ENCODE measurements at places on chromosomes 12 and 14.

DNA sequence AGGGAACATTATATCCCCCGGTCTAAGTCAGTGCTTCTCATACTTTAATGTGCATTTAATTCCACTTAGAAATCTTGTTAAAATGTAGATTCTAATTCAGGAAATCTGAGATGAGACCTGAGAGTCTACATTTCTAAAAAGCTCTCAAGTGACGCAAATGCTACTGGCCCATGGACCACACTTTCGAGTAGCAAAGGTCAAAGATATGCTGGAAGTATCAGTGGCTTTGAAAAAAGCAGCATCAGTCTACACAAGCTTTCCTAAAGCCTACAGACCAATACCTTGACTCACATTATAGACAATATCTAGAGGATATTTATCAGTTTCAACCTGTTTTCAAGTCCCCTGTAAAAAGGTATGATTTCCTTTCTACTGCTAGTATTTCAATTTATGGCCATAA is 248.6 kb downstream of the CEP128 start:
- no peak for DNase-seq

DNA sequence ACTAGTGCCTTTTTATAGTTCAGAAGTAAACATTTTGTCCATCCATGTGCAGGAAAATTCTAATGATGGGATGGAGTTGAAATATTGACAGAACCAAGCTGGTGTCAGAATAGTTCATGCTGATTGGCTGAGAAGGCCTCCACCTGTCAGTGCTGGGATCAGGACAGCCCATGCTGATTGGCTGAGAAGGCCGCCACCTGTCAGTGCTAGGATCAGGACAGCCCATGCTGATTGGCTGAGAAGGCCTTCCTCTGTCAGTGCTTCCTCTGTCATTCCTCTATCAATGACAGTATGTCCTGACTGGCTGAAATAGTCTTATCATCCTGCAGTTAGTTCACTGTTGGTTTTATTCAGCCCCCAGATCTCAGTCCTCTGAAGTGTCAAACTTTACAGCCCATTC is 95.7 kb downstream of the PPP2R5C start:
- DNase-seq = no peak

DNA sequence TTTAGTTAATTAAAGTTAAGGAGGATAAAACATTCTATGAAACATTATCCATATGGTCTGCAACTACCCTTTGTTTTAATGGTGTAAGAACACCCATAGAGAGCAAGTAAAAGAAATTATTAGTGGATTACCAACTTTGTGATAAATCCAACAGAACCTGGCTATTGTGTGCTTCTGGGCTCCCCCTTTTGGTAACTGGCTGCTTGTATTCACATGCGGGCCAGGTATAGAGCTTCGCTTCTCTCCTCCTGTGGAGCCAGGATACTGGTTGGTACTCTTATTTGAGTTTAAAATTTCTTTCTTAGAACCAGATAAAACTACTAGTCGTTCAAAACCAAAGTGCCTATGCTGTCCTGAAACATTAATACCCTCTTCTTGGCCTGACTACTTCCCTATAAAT is 81.0 kb downstream of the PTPRR start:
- no peak for DNase-seq

- peak; percentile 39 for DNase-seq
Observed at GRCh38 chr12:132021031-132021871, 71.5 kb downstream of the EP400 start.

GRCh38 chr12:80441921-80442320 is 2.1 kb upstream of the PTPRQ start:
- DNase-seq = no peak

GRCh38 chr14:25607192-25607591 is 557.2 kb upstream of the STXBP6 start:
- DNase-seq = no peak

GRCh38 chr14:71659159-71659558 is 273.1 kb upstream of the RGS6 start:
- DNase-seq = no peak

- no peak for DNase-seq
Observed at GRCh38 chr14:94584591-94585280, 3.5 kb downstream of the SERPINA5 start.

GRCh38 chr12:71440763-71441748 is 1.5 kb downstream of the LGR5 start:
- DNase-seq = peak; percentile 60

GRCh38 chr12:127230843-127231260 is 1036.1 kb upstream of the TMEM132C start:
- DNase-seq = no peak

GRCh38 chr14:71437870-71438269 is 494.4 kb upstream of the RGS6 start:
- DNase-seq = no peak

DNA sequence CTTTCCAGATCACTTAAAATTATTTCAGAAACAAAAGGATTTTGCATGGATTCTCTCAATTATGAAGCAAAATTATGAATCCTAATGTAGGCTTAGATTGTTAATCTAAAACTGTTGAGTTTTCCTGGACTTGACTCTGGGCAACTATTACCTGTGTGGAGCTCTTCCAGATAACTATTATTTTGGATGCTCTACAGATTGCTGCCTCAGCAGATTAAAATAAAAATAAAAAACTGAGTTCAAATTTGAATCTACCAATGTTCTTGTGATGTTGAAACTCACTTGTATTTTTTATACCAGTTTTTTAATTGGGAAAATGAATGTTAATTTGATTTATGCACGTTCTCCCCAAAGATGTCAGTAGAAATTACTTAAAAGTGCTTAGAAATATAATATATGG is 120.5 kb upstream of the NAV3 start:
- DNase-seq = no peak

- DNase-seq = no peak
Observed at GRCh38 chr12:24079083-24079482, 129.6 kb upstream of the SOX5 start.

DNA sequence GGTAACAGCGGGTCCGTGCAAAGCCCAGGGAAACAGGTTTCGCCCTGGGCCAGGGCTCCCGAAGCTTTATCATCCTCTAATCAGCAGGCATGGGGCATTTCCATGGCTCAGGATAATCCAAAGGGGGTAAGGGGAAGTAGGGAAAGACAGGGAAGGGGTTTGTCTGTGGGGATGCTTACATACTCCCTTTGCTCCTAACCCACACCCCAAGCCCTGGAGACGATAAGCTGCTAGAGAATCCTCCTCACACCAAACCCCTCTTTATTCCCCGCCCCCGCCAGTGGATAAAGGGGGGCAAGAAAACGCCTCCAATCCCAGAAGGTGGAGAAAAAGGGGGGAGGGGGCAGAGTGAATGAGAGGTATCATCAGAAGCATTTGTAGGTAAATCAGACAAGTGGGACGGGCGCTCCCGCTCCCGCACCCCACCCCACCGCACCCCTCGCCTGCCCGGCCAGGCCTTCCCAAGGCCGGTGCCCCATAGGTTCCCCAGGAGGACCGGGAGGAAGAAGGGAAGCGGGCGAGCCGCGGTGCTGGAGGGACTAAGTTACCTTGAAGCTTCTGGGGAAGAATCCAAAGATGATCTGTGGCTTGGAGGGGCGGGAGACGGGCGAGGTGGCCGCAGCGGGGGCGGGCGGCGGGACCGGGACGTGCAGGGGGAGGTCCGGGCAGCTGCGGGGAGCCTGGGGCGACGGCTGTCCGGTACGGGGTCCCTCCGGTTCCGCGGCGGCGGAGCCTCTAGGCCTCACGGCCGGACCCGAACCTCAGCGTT is 762 bp downstream of the PPP2R5E start:
- no peak for DNase-seq

GRCh38 chr12:11075642-11076041 is 13.5 kb upstream of the TAS2R46 start:
- DNase-seq = no peak

GRCh38 chr12:62731055-62731820 is 203.7 kb downstream of the PPM1H start:
- no peak for DNase-seq

DNA sequence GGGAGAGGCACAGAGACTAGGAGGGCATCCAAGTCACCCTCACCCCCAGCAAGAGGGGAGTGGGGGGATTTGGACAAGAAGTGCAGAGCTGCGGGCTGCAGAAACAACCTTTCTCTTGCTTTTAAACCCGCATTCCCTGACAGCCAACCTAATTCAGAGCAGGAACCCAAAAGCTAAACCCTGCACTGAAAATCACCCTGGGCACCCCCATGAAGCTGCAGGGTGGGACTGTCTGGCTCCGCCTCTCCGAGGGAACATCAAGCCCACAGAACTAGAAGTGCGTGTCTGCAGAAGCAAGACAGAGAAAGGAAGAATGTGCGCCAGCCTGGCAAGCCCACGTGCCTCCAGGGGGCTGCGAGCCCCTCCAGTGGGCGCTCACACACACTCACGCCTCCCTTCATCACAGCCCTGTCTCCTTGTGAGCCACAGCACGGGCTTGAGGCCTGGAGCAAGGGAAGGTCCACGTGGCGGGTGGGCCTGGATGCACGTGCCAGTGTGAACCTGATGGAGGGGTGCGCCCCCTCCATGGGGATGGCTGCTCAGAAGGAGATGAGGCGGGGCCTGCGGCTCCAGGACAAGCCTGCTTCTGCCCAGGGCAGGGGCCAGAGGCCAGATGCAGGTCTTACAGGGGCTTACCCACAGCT is 27.8 kb upstream of the PNMA1 start:
- DNase-seq = no peak

- DNase-seq = no peak
Observed at GRCh38 chr14:51080645-51081044, 14.3 kb downstream of the TRIM9 start.

DNA sequence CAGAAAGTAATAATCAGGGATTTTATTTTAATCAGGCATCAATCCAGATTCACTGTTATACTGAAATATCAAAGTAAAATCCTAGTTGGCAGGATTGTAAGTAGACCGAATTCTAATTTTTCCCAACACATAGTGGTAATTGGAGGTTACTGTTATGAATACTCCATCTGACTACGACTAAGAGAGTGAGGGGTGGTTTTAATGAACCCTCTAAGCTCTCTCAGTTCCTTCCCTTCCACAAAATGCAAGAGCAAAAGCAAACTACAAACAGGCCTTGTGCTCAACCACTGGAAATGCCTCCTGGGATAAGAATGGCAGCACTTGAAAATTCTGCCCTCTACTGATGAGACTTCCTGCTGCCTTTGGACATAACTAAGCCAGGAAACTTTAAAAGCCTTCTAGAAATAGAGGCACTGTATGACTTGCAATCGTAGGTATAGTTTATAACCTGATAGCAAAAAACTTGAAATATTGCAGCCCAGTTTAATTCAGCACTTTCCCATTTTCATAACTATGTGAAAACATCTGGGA is 184.8 kb downstream of the SLC16A7 start:
- no peak for DNase-seq

GRCh38 chr14:39055786-39056474 is 47.1 kb downstream of the SEC23A start:
- DNase-seq = no peak

GRCh38 chr12:29207120-29207519 is 58.0 kb downstream of the FAR2 start:
- DNase-seq = no peak

DNA sequence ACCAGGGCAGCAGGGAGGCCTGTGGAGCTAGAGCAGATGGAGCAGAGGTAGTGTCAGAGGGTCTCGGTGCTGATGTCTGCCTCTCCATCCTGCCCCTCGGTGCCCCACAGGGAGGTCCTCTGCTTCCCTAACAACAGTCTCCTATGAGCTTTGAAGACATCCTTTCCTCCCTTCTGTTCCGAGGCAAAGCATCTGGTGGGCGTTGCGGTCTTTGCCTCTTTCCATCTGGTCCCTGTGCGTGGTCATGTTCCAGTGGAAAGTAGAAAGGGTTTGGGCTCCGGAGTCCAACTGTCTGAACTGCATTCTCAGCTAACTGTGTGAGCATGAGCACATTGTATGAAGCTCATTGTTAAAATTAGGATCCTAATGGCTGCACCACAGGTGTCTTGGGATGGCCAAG is 370.6 kb downstream of the AACS start:
- DNase-seq = no peak

- no peak for DNase-seq
Observed at GRCh38 chr14:75495399-75495798, 26.9 kb upstream of the BATF start.

- DNase-seq = peak; percentile 87
Observed at GRCh38 chr12:124646385-124647230, 79.2 kb upstream of the NCOR2 start.

DNA sequence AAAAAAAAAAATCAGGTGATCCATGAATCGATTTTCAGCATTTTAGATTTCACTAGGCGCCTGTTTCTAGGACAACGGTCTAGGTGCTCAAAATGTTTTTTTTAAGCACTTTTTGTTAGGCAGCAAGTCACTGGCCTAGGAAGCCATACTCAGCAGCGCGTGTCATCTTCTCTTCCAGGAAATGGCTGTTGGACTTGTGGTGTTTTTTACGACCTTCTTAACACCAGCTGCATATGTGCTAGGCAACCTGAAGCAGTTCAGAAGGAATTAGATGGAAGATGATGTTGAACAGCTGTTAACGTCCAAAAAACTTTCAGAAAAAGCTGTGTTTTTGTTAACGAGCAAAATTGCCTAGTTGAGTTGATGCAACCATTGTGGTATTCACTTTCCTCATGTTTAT is 868 bp downstream of the COX8C start:
- no peak for DNase-seq

DNA sequence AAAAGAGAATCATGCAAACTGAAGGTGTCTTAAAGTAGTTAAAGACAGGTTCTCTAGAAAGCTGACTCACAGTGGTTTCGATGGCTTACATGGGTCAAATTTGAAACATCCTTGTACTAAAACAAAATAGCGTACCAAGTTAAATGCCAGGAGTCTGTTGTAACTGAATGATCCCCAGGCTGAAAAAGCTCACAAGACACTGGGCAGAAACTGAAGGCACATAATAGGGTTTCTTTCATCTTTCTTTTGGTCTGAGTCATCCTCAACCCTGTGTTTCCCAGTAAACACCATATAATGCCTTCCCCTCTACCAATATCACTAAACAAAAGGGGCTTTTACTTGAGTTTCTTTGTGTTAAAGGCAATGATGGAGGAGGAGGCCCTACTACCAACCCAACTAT is 12.8 kb downstream of the ZFYVE1 start:
- no peak for DNase-seq

- DNase-seq = no peak
Observed at GRCh38 chr12:2492236-2492635, 302.5 kb upstream of the FKBP4 start.

- no peak for DNase-seq
Observed at GRCh38 chr14:22386924-22387775, 201.9 kb downstream of the DAD1 start.

DNA sequence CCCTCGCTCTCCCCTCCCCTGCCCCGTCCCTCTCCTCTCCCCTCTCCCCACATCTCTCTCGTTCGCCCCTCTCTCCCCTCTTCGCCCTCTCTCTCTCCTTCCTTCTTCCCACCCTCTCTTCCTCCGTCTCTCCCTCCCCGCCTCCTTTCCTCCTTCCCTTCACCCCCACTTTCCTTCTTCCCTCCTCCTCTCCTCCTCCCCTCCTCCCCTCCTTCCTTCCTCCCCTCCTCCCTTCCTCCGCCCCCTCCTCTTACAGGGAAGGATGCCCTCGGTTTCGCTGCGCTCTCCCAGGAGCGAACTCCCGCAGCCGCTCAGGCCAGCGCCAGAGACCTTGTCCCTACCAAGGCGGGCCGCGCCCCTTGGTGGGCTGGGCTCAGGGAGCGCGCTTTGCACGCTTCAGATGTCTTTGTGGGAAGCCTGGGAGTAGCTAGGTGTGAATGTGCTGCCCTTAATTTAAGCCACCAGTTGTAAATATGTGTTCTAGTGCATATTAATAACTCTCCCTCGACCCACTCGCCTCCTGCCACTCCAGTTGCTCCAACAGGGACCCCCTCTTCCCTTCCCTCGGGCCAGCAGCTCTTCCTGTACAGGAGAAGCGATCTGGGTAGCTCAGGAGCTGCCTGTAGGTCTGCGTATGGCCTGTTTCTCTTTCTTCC is 13.3 kb upstream of the MAP3K9 start:
- DNase-seq = peak; percentile 68

GRCh38 chr14:35347323-35348043 is 55.3 kb downstream of the PSMA6 start:
- DNase-seq = no peak
